ENCODE measurements at places on chromosomes 16 and 17.

DNA sequence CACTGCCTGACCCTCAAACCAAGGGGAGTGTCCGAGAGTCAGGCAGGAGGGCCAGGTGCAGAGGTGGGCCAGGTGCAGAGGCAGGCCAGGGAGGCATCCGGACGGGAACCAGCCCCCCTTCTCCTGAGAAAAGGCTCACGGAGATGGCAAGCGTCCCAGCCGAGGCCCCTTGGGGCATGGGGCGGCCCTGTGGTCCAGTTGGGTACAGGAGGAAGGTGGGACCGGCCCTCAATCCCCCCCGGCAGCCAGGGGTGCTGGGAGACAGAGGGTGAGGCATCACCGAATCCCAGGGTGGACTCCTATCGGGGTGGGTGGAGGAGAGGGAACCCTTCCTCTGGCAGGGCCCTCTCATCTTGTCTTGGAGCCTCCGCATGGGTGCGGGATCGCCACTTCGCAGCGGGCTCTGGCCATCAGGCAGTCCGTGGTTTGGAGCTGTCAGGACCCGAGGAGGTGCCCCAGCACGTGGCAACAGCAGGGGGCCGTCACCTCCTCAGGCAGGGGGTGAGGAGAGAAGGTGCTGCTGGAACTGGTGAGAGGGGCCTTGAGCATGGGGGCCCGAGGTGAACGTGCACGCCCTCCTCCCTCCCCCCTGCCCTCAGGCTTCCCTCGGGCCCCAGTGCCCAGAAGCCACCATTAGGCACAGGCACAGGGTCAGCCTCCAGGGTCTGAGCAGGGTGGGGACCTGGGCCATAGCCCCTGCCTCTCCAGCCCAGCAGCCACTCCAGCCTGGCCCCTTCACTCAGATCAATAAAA, 38.7 kb upstream of the SLC38A10 start:
- no peak for DNase-seq

- DNase-seq = no peak
Observed at GRCh38 chr16:57411362-57411976, 6.9 kb downstream of the CCL17 start.

- no peak for DNase-seq
Observed at GRCh38 chr16:84860383-84860782, 40.6 kb downstream of the CRISPLD2 start.

DNA sequence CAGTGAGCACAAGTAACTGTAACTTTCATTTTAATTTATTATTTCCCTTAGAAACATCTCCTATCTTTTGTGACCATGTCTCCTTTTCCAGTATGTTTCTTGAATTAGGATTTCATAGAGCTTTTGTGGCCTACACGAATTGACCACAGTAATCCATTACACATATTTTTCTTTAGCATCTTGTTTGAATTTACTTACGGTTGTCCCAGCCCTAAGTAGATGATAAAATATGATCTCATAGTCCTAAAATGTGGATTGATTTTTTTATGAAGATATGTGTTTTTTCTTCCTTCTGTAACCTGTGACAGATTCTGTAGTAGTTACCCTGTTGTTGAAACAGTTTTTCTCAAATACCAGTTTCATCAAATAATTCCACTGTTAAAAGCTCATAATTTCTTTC, 61.5 kb downstream of the NF1 start:
- DNase-seq = no peak

DNA sequence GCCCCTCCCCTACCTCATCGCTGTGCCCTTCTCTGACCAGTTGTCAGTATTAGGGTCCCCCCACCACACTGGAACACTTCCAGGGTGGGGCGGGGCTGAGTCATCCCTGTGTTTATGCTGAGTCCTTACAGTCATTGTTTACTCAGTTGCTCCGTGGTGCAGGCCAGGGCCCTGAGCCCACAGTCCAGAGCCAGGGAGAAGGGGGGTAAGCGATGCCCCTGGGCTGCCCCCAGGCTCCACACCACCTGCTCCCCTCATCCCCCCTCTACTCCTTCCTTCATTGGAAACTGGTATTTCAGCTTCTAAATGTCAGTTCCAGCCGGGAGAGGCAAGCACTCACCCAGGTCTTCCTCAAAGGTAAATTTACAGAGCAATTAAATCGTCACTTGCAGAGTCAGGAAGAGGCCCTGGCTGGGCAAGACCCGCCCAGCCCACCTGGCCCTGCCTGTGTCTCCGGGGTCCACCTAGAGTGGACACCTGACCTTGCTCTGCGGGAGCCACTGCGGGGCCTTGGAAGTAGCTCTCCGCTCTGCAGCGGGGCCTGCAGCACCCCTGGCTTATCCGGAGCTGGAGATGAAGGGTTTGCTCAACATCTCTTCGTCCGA, 4.8 kb downstream of the ATP2A3 start:
- DNase-seq = no peak

DNA sequence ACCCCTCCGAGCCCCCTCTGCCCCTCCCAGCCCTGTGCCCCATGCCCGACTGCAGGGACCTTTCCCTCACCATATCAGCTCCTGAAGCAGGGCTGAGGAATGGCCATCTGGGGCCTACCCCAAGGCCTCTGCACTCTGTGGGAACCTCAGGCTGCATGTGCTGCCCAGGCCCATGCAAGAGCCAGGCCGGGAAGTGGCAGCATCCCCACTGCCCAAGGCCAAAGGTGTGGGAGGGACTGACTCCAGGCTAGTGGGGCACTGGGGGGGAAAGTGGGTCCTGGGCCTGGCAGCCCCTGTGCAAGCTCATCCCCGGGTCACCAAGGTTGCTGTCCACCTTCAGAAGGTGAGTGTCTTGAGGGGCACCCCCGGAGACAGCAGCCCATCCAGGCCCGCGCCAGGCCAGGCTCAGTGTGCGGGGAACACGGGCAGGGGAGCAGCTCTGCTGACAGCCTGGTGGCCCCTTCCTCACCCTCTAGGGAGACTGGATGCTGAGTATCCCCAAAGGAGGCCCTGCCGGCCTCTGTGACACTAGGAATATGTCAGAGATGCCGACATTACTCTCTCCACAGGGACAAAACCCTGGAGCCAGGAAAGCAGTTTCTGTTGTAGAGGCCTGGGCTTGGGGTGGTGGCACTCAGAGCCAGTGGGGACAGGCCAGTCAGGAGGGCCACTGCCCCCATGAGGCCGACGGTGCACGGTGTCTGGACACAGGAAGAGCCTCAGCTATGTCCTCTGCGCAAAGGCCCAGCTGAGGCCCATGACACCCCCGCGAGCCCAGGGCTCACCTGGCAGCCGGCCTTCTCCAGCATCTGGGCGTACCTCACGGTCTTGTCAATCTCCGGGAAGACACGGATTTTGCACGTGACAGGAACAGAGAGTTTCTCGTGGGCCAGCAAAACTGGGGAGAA, 3.3 kb downstream of the DUS1L start:
- no peak for DNase-seq

GRCh38 chr17:8532021-8532420, 96.3 kb downstream of the NDEL1 start:
- no peak for DNase-seq

- no peak for DNase-seq
Observed at GRCh38 chr16:86061721-86062120, 162.8 kb downstream of the IRF8 start.

DNA sequence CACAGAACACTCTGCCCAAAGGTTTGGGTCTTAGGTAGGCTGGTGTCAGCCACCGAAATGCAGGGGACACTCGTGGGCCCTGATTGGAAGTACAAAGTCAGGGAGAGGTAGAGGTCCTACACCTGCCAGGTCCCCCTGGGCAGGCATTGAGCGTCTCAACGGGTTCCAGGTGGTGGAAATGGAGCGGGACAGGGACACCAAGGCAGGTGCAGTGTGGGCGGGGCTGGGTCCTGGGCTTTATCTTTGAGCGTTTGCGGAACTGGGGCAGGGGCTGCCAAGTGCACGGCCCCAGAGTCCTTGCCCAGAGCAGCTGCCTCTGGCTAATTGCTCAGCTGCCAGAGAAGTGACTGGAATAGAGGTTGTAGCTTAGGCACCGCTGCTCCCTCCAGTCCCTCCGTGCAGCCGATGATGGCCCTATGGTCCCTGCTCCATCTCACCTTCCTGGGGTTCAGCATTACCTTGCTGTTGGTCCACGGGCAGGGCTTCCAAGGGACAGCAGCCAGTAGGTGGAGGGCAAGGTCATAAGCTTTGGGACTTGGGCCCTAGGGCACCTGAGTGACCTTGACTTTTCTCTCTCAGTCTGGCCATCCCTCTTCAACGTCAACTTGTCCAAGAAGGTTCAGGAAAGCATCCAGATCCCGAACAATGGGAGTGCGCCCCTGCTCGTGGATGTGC, at the start of gene ZACN:
Gene ZACN, plus strand, starts transcription at position 323 of the 675 bp plus-strand sequence. Its CDS starts 83 bp downstream, at position 406.
- no peak for DNase-seq

GRCh38 chr16:84726079-84726668, 26.4 kb downstream of the USP10 start:
- peak; percentile 42 for DNase-seq

GRCh38 chr17:15891318-15891717, 53.6 kb upstream of the ADORA2B start:
- DNase-seq = no peak

DNA sequence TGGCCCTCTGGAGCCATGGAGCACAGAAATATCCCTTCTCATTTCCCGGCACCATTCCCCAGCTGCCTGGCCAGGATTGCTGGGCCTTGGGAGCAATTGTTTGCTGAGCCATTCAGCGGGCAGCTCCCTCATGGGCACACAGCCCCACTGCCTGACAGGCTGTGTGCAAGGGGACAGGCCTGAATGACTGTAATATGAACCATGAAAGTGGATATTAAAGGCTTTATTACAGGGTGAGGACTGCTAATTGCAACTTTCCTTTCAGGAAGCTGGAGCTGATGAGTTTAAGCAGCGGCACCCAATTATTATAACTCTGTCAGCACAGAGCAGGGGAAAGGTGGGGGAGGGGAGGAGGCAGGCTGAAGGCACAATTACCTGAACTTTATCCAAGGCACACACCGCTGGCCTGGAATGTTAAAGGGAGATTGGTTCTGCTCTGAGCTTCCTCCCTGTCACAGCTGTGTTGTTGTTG, 159.8 kb upstream of the SDK2 start:
- no peak for DNase-seq

- DNase-seq = no peak
Observed at GRCh38 chr17:41264599-41264998, 579 bp upstream of the KRTAP9-6 start.

GRCh38 chr17:30291543-30292285, at the start of gene BLMH:
Gene BLMH (minus strand): TSS chr17:30291944. CDS start chr17:30291819, 125 bp downstream.
- peak; percentile 75 for DNase-seq

DNA sequence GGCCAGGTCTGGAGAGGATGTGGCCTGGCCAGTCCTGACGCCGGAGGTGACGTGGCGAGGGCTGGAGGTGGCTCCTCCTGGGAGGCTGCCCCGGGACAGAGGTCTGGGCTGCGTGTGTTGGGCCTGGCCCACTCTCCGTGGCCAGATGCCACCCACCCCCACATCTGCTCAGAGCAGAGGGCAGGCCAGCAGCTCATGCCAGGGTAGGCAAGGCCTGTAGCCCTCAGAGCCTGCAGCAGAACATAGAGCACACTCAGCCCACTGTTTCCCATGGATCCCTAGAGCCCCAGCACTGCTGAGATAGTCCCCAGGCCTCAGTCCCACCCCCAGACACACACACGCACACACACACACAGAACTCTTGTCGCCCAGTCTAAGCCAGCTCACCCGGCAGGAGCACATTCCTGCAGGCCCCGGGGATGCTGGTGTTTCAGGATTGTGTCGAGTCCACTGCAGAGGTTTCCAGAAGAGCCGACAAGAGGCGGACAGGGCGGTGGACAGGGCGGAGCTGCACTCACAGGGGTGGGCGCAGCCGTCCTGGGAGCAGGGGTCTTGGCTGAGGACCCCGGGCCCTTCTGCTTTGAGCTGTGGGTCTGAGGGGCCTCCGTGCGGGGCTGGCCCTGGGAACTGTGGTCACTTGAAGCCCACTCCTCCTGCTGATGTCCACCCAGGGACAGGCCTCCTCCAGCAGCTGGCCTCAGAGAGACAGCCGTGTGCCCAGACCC, 33.4 kb downstream of the SOX8 start:
- DNase-seq = no peak

- no peak for DNase-seq
Observed at GRCh38 chr16:62610291-62610690, 574.1 kb upstream of the CDH8 start.

DNA sequence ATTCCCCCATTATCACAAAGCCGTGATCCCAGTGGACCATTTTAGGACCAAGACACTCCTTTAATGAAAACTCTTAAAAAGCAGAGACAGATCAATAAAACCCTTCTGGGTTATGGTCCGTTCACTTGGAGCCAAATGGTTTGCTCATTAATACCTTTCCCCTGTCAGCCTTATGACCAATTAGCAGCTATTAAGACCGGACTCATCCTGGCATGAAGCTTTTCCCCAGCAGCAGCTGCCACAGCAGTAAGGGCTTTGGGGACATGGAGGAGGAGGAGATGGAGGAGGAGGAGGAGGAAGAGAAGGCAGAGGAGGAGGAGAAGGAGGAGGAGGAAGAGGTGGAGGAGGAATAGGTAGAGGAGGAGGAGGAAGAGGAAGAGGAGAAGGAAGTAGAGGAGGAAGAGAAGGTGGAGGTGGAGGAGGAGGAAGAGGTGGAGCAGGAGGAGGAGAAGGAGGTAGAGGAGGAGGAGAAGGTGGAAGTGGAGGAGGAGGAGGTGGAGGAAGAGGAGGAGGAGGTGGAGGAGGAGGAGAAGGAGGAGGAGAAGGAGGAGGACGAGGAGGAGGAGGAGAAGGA, 50.1 kb upstream of the IRX3 start:
- no peak for DNase-seq

- no peak for DNase-seq
Observed at GRCh38 chr17:40493697-40494096, 7.7 kb downstream of the TNS4 start.

- no peak for DNase-seq
Observed at GRCh38 chr17:80474231-80474960, 2.0 kb downstream of the NPTX1 start.

GRCh38 chr17:39110435-39111136, 40.9 kb downstream of the PLXDC1 start:
- DNase-seq = no peak

DNA sequence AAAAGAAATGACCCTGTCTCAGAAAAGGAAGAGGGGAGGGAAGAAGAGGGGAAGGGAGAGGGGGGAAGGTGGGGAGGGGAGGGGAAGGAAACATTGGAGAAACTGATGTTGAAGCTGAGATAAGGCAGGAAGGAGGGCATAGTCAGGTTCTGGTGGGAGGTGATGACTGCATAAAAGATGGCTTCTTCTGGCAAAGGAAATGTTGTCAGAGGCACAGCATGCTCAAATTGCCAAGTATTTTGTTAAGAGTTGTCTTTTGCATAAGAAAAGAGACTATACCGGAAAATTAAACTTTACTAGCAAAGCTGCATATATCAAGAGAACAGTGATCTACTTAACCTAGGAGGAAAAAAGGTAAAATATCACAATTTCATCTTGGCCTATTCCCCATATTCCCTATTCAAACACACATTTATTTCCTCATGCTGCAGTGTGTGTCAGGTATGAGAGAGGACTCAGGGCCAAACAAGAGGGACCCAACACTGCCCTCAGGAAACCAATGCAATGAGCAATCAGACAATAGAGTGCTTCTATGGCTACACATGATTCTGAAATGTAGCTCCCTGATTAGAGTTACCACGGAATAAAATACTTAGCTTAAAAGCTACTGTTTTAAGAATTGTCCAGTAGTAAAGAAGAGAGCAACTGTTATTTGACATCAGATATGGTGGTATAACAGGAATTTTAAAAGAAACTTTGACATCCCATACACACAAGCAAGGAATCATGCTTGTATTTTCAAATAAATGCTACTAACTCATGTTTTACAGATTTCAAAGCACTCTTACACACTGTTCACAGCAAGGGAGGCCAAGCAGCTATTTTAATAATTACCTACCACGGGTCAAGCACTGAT, 80.9 kb downstream of the PARN start:
- no peak for DNase-seq

Data from activated naive CD8-positive, alpha-beta T cell treated with anti-CD3 and anti-CD28 coated beads, Interleukin-2, amount 50 U/mL, for 16 hours (primary cell).